Esophagus muscularis mucosa (tissue), 4 donors: ENCODE measurements at places on chromosomes 7 and 10. TPM values are rescaled to one million over a fixed set of nuclear protein-coding genes. Genes with fewer than 3 reads are reported as not detected.

- H3K27me3 ChIP-seq = no peaks in the 10 kb centered on the region
- no peak overlapping the region for H3K27ac ChIP-seq
- peaks cover 79% of the 10 kb centered on the region for H3K4me1 ChIP-seq
- no peaks in the 10 kb centered on the region for H3K36me3 ChIP-seq
Measured at GRCh38 chr7:35691827-35692307, 3.1 kb downstream of the HERPUD2 start.

- no peaks in the 10 kb centered on the region for H3K36me3 ChIP-seq
- H3K4me1 ChIP-seq = peaks cover 34% of the 10 kb centered on the region
Measured at GRCh38 chr7:28088032-28088431, 92.6 kb downstream of the JAZF1 start.

GRCh38 chr7:152624228-152624627 lies 51.7 kb downstream of the XRCC2 start:
- H3K4me3 ChIP-seq = no peak overlapping the region
- no peak overlapping the region for H3K27ac ChIP-seq
- no peaks in the 10 kb centered on the region for H3K27me3 ChIP-seq
- no peaks in the 10 kb centered on the region for H3K4me1 ChIP-seq
- DNase-seq = no peak

DNA sequence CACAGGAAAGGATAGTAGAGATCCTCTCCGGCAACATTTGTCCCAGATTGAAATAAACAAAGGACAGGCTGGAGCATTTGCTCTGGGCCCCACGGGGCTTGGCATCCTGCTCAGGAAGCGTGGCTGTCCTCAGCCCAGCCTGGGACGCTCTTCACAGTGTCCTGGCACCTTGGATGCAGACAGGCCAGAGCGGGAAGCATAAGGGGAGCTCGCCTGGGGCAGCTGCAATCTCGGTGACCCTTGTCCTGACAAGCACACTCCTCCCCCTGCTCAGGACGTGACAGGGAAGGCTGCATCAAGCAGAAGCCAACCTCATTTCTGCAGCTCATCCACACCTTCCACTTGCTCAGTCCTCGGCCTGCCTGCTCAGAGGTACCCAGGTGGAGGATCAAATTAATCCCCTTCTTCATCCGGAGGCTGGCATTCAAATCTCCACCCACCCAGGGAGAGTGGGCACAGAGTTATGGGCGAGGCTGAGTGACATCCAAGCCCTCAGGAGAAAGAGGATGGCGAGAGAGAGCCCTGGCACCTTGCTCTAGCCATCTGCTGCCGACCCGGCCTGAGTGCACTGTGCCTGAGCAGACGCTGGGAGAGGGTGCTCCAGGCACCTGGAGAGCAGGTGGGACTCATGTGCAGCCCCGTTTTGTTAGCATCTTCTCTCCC lies 47.6 kb downstream of the ABRAXAS2 start:
- H3K4me3 ChIP-seq = no peak overlapping the region
- no peak for DNase-seq
- H3K27me3 ChIP-seq = no peaks in the 10 kb centered on the region
- no peaks in the 10 kb centered on the region for H3K4me1 ChIP-seq

- no peak within 1 kb of the TSS for H3K27ac ChIP-seq
- no peaks in the 10 kb centered on the region for H3K27me3 ChIP-seq
- DNase-seq = no peak
- H3K4me1 ChIP-seq = peaks cover 21% of the 10 kb centered on the region
- peak within 1 kb of the TSS; percentile 53 for H3K4me3 ChIP-seq
Measured at GRCh38 chr7:101362334-101363195, at the start of gene COL26A1. Gene COL26A1 (plus strand): TSS chr7:101362875. CDS start chr7:101363033, 158 bp downstream.

The RGR gene
- total RNA-seq = 2.5 TPM

The ADAMTS14 gene
- total RNA-seq = 0.50 TPM

The ING3 gene
- 12.6 TPM for total RNA-seq

The IL2RA gene
- total RNA-seq = 0.39 TPM

DNA sequence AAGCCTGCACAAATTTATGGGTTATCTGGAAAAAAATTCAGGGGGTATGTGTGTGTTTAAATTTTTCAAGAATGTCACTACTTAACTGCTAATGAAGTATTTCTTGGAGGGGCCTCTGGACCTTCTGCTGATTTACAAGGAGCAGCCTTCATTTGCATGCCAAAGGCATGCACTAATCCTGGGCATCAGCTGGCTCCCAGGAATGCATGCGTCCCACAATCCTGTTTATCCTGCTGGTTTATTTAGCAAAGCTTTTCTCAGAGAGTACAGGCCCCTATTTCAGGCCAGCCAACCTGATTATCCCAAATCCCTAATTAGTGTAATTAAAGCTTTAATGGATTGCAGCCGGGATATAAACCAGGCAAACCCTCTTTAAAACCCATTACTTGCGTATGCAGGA lies 170.4 kb downstream of the TAX1BP1 start:
- H3K4me3 ChIP-seq = no peak overlapping the region
- peaks cover 3% of the 10 kb centered on the region for H3K4me1 ChIP-seq
- no peak overlapping the region for H3K27ac ChIP-seq
- no peaks in the 10 kb centered on the region for H3K36me3 ChIP-seq
- no peak for DNase-seq

GRCh38 chr7:41503438-41503837 lies 199.5 kb downstream of the INHBA start:
- H3K4me1 ChIP-seq = no peaks in the 10 kb centered on the region
- no peaks in the 10 kb centered on the region for H3K27me3 ChIP-seq
- no peaks in the 10 kb centered on the region for H3K36me3 ChIP-seq
- no peak overlapping the region for H3K4me3 ChIP-seq

The ARHGAP22 gene
- total RNA-seq = 9.1 TPM

DNA sequence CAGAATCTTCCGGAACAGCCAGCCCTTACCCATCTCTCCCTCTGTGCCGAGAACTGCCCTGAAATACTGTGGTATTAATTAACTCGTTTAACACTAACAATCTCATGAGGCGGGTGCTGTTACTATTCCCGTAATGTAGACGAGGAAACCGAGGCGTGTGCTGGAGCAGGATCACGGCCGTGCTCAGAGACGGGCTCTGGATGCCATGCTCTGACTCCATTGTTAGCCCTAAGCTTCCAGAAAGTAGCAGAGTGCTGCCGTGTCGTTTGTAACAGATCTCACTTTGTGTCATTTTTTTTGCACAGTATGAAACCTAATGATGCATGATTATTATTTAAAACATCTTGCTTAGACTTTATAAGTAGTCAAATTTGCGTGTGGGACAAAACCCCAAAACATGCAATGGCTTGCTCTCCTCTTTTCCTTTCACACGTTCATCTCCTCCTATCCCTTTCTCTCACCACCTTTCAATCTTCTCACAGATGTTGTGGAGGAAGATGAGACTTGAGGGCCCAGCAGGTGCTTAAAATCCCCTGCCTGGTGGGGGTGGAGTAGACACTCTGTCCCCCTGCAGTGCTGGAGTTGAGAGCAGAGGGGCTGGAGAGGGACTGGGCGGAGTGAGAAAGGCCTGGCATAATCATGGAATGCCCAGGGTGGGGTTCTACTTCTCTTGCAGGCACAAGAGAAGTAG lies 482 bp upstream of the ACTR3C start:
- H3K4me3 ChIP-seq = peak overlapping the region; percentile 80
- peaks cover 19% of the 10 kb centered on the region for H3K36me3 ChIP-seq
- H3K27ac ChIP-seq = peak overlapping the region; percentile 85
- H3K27me3 ChIP-seq = no peaks in the 10 kb centered on the region
- peaks cover 28% of the 10 kb centered on the region for H3K4me1 ChIP-seq
- no peak for DNase-seq

The DMBT1 gene
- total RNA-seq = not detected

DNA sequence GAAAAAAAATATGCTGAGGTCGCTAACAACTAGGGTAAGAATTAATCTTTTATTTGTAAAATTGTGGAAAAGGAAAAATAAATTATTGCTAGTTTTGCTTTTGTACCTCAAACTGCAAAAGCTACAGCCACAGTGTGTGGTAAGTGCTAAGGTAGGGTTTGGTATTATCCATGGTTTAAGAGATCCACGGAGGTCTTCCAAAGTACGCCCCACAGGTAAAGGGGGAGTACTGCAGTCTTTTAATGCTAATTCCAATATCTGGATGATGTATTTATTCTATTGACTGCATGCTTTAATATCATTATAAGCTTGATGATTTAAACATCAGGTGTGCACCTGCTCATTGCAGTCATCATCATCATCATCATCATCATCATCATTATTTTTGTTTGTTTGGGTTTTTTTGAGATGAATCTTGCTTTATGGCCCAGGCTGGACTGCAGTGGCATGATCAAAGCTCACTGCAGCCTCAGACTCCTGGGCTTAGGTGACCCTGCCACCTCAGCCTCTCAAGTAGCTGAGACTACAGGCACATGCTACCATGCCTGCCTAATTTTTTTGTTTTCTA lies 38.4 kb upstream of the BMS1 start:
- H3K36me3 ChIP-seq = no peaks in the 10 kb centered on the region
- H3K4me3 ChIP-seq = no peak overlapping the region
- DNase-seq = peak; percentile 17
- H3K27me3 ChIP-seq = no peaks in the 10 kb centered on the region

The NKX2-3 gene
- 0.19 TPM for total RNA-seq

- no peak overlapping the region for H3K4me3 ChIP-seq
- DNase-seq = no peak
- H3K27ac ChIP-seq = peak overlapping the region; percentile 62
- H3K4me1 ChIP-seq = peaks cover 11% of the 10 kb centered on the region
Measured at GRCh38 chr10:61779950-61780659, 117.4 kb downstream of the CABCOCO1 start.

- H3K4me1 ChIP-seq = no peaks in the 10 kb centered on the region
- no peak overlapping the region for H3K27ac ChIP-seq
- H3K27me3 ChIP-seq = no peaks in the 10 kb centered on the region
- DNase-seq = no peak
- H3K4me3 ChIP-seq = no peak overlapping the region
Measured at GRCh38 chr10:74381291-74381853, 230.4 kb downstream of the ADK start.

GRCh38 chr7:29442146-29442545 lies 121.5 kb upstream of the PRR15 start:
- H3K36me3 ChIP-seq = no peaks in the 10 kb centered on the region
- no peak overlapping the region for H3K4me3 ChIP-seq
- H3K27ac ChIP-seq = no peak overlapping the region
- H3K27me3 ChIP-seq = no peaks in the 10 kb centered on the region

GRCh38 chr7:42289473-42289872 lies 52.5 kb upstream of the GLI3 start:
- H3K4me3 ChIP-seq = no peak overlapping the region
- DNase-seq = no peak
- no peaks in the 10 kb centered on the region for H3K4me1 ChIP-seq
- H3K27me3 ChIP-seq = no peaks in the 10 kb centered on the region
- no peaks in the 10 kb centered on the region for H3K36me3 ChIP-seq

The CRYGN gene
- 1.3 TPM for total RNA-seq

- no peak overlapping the region for H3K4me3 ChIP-seq
- H3K27me3 ChIP-seq = no peaks in the 10 kb centered on the region
Measured at GRCh38 chr7:100063376-100063775, 13.8 kb downstream of the ZSCAN21 start.
